NB4 (cell line): ENCODE measurements at places on chromosomes 2 and 18.

DNA sequence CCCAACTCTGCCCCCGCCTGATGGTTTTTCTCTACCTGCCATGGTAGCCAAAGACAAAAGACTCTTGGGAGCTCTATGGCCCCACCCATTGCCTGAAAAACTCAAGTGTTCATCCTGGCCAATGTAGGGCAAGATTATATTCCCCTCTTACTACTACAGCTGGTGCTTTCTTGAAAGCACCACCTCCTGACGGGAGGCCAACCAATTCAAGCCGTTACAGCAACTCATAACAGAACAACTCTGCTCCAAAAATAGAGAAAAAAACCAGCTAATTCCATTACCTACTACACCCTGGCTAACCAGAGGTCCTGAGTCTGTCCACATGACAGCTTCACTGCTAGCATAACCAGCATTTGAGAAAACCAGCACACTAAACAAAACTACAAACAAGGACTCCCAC lies 127.5 kb upstream of the GAREM1 start:
- no peak for DNase-seq

GRCh38 chr18:456361-457139 lies 44.0 kb downstream of the COLEC12 start:
- DNase-seq: no peak

- DNase-seq: no peak
These were observed 123.0 kb downstream of the PMAIP1 start for GRCh38 chr18:60022671-60023276.

- no peak for DNase-seq
These were observed 25.0 kb downstream of the METTL21A start for GRCh38 chr2:207600231-207600630.

DNA sequence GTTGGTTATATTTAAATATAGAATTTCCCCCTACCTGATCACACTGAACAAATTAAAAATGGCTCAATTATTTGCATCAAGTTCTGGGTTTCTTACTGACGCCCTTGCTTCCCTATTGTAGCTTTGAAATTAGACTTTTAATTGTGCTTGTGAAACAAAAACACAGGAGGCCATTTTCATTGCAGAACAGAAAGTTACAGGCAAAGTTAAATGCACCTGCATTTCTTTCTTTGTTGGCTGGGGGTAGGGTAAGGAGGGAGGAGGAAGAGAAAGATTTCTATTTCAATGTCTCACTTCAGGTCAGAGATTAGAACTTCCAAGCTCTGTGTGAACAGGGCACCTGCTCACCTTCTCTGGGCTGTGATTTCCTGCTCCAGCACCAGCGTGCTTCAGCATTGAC lies 199.6 kb downstream of the BCL11A start:
- DNase-seq: no peak

GRCh38 chr18:54961868-54962267 lies 2.6 kb upstream of the CCDC68 start:
- no peak for DNase-seq

- DNase-seq: no peak
These were observed at the start of gene CTNNA2 for GRCh38 chr2:79512442-79513401. Gene CTNNA2, plus strand, starts transcription at chr2:79513051.

GRCh38 chr2:37622450-37623100 lies 48.9 kb downstream of the CDC42EP3 start:
- DNase-seq: no peak

GRCh38 chr2:111160758-111161157 lies 40.0 kb downstream of the BCL2L11 start:
- DNase-seq: no peak

- no peak for DNase-seq
These were observed 184.8 kb upstream of the SP5 start for GRCh38 chr2:170530284-170530745.

GRCh38 chr18:24799720-24800119 lies 339.3 kb downstream of the HRH4 start:
- no peak for DNase-seq

DNA sequence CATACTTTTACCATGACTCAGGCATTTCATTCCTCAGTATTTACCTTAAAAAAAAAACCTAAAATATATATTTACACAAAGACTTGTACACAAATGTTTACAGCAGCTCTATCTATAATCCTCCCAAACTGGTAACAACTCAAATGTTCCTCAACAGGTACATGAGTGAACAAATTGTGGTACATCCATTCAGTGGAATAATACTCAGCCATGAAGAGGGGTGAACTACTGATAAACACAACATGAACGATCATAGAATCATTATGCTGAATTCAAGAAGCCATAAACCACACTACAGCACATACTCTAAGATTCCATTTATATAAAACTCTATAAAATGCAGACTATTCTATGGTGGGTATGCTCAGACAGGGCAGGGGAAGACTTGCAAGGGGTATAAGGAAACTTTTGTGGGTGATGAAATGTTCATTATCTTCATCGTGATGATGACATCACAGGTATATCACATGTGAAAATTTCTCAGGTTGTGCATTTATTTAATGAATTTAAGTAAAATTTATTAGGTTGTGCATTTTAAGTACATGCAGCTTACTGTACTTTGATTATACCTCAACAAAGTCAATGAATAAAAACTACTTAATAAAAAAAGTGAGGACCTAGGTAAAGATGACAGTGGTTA lies 24.7 kb upstream of the DUSP2 start:
- DNase-seq: no peak

- DNase-seq: no peak
These were observed 179.0 kb downstream of the BARD1 start for GRCh38 chr2:214630402-214631045.

GRCh38 chr2:28273751-28274150 lies 118.9 kb upstream of the FOSL2 start:
- DNase-seq: peak; percentile 52

DNA sequence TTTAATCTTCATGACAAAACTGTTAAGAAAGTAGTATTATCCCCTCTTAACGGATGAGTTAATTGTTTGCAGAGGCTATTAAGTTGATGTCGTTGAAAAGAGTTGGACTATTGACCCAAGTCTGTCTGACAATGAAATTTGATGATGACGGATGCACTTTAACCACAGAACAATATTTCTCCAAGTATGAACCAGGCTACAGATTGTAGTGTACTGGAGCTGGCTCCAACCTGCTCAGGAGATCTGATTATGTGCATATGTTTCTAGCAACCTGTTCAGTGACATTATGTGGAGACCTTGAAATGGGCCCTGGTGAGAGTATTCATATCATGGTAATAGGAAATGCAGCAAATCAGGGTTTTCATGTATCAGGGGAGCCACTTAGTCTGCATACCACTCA lies 174.1 kb downstream of the CDH7 start:
- DNase-seq: no peak

GRCh38 chr18:35463050-35463449 lies 34.7 kb downstream of the INO80C start:
- DNase-seq: no peak

DNA sequence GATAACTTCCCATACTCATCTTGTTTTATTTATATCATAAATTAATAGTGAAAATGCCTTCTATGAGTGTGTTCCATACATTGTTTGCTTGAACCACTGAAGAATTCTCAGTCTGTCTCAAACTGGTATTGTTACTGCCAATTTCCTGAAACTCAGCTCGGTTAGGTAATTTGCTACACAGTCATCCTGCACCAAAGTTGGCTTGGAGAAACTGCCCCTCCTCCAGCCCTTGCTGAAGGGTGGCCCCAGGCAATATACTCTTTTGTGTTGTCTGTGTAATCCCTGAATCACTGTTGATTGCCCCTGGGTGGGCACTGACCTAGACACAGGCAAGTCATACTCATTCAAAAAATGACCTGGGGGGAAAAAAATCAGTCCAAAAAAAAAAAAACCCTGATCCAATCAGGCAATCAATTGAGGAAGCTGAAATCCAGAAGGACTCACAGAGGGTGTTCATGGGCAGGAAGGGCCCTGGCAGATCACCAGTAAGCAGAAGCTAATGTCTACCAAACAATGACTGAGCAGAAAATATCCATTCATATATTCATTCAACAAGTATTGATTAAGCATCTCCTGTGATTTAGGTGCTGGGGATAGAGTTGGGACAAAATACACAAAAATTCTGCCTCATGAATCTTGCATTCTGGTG lies 3.8 kb upstream of the SESTD1 start:
- DNase-seq: peak; percentile 18

DNA sequence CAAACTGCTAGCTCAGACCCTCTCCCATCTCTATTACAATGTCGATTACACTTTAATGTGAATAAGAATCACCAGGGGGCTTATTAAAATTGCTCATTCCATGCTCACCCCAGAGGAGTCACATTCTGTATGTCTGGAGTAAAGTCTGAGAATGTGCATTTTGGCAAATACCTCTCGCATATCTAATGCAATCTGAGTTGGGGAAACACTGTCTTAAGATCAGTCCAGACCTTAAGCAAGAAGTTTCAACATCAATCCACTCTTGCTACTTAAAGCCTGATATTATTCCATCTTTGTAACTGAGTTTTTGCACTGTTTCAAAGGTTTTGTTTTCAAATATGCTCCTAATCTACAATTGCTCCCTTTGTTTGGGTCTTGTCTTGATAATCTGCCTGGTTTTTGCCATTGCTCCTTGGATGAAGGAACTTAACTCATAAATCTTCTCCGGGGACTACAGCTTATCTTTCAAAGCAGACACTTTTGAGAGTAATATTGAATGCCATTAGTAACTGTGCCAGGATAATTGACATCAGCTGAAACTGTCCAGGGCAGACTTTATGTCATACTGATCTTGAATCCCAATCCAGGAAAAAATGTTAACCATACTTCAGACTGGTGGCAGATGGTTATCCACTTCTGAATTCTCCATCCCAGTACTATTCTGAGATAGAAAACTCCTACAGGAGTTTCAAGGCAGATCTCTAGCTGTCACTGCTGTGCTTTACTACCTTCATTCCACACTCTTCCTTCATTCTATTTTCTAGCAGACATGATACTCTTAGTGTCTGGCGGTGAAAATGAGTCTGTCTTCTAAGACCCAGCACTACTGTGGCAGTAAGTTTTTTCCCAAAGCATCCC lies 200.9 kb downstream of the ERBB4 start:
- DNase-seq: no peak

- no peak for DNase-seq
These were observed 133.9 kb downstream of the ARHGAP15 start for GRCh38 chr2:143263066-143263625.

- no peak for DNase-seq
These were observed 45.3 kb downstream of the SMAD7 start for GRCh38 chr18:48905513-48905912.

DNA sequence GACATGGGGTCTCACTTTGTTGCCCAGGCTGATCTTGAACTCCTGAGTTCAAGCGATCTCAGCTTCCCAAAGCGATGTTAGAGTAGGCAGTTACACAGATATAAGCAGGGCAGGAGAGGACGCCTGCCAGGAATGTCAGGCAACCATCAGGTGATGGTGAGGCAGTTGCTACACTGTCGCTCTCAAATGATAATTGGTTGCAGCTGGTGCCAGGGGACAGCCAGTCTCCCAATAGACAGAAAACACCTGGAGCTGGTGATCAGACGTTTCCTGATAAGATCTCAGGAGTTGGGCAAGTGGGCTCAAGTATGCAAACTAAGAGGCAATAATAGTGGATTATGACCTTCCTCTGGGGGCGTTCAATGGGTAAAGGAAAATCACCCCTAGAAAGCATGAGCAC lies 163.1 kb upstream of the RGPD4 start:
- DNase-seq: no peak

DNA sequence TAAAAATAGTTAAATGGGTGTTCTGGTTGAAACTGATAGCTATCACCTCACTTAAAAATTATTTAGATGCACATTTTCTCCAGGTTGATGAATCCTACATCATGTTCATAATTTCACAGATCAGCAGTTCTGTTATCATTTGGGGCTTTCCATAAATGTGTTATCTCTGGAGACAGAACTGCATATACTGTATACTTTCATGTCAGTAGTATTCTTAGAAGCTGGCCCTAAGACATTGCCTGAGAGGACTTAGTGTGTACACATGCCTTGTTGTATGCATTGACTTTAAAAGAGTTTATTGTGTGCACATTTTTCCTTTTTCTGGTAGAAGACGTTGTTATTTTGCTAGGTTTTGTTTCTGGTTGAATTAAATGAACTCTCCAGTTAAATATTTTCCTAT lies 41.0 kb downstream of the PIK3C3 start:
- no peak for DNase-seq

DNA sequence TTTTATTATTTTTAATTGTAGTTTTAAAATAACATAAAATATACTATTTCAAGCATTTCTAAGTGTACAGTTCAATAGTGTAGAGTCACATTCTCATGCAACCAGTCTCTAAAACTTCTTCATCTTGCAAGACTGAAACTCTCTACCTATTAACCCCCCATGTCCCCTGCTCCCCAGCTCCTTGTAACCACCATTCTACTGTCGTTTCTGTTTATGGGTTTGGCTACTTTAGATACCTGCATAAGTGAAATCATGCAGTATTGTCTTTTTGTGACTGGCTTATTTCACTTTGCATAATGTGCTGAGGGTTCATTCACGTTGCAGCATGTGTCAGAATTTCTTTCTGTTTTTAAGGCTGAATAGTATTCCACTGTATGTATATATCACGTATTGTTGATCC lies 139.4 kb downstream of the SMAD7 start:
- no peak for DNase-seq

- peak; percentile 19 for DNase-seq
These were observed 166.4 kb downstream of the TMEM247 start for GRCh38 chr2:46645681-46646162.

- no peak for DNase-seq
These were observed 53.3 kb downstream of the MYCN start for GRCh38 chr2:15993666-15994065.
